Activated CD4-positive, alpha-beta memory T cell treated with anti-CD3 and anti-CD28 coated beads for 36 hours (primary cell): ENCODE measurements at places on chromosomes 13 and 19. TPM values are rescaled to one million over a fixed set of nuclear protein-coding genes. Genes with fewer than 3 reads are reported as not detected.

Gene MISP3
- total RNA-seq: 2.5 TPM

GRCh38 chr19:33638167-33639034 is 16.6 kb downstream of the CHST8 start:
- no peaks in the 10 kb centered on the region for H3K4me1 ChIP-seq
- no peak for DNase-seq
- H3K4me3 ChIP-seq: no peak overlapping the region
- H3K27me3 ChIP-seq: peaks cover 14% of the 10 kb centered on the region
- no peaks in the 10 kb centered on the region for H3K36me3 ChIP-seq
- no peak overlapping the region for H3K27ac ChIP-seq

- no peak overlapping the region for H3K27ac ChIP-seq
- no peak for DNase-seq
- H3K36me3 ChIP-seq: peaks cover under 1% of the 10 kb centered on the region
Measured at GRCh38 chr13:45752510-45752909, 50.4 kb downstream of the CBY2 start.

- peaks cover 11% of the 10 kb centered on the region for H3K4me1 ChIP-seq
- H3K27ac ChIP-seq: no peak overlapping the region
- peaks cover 60% of the 10 kb centered on the region for H3K27me3 ChIP-seq
Measured at GRCh38 chr13:25172303-25172630, 179 bp upstream of the AMER2 start.
